ENCODE measurements at places on chromosomes 2 and 18.

- DNase-seq = no peak
These were observed 73.1 kb upstream of the CXCR4 start for GRCh38 chr2:136191041-136191440.

GRCh38 chr2:181985632-181986205, at the start of gene PPP1R1C:
Gene PPP1R1C, plus strand, starts transcription at chr2:181985853. Its CDS starts 258 bp downstream, at chr2:181986111.
- no peak for DNase-seq

DNA sequence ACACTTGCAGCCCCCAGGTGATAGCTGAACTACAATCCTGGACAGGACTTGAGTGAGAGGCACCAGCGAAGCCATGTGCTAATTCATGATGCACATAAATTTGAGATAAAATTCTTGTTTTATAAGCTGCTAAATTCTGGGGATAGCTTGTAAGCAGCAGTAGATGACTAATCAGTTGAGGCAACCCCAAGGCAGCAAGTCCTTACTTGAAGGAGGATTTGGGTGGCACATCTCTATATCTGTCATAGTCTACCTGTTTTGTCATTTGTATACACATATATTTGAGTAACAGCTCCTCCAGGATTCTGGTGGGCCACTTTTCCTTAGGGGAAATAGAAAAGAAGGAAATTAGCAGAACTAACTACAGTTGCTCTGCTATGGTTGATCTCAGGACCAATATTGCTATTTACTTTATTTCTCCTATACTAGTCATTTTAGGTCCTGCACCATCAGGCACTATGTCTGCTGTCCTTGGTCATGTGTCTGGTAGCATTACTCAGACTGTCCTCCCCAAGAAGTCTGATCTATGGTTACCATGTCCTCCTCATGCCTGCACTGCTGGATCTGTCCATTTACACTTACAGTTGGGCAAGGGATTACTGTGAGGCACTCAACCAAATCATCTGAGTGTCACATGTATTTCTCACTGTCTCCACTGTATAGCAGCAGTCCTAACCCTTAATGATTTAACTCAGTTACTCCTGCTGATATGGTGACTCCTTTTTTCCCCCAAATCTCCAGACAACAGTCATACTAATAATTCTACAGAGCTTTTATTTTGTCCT, 436.0 kb upstream of the CWC22 start:
- DNase-seq = no peak

GRCh38 chr2:27297195-27297594, 11.1 kb downstream of the UCN start:
- DNase-seq = no peak

- DNase-seq = no peak
These were observed 1.2 kb downstream of the TMEM200C start for GRCh38 chr18:5893956-5894610.

- no peak for DNase-seq
These were observed 119.5 kb downstream of the POLE4 start for GRCh38 chr2:75077909-75078308.

GRCh38 chr2:207674266-207674774, 37.1 kb upstream of the CCNYL1 start:
- no peak for DNase-seq

DNA sequence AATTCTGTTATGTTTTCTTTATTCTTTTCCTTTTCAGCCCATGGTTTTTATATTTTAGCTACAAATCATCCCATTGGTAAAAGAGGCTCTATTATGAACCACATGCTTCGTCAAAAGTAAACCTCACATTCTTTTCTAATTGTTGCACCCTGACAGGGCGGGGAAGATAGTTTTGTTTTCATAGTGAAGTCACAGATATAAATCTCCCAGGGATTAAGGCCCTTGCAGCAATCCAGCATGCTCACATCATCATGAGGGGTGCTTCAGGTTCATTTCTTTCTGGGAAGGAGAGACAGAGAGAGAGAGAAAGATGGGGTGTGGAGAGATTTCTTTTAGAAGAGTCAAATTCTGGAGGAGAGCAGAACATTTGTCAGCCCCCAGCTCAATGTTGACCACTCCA, 124.5 kb upstream of the CDC42EP3 start:
- no peak for DNase-seq

GRCh38 chr2:72837171-72837570, 11.3 kb upstream of the EXOC6B start:
- DNase-seq = no peak

GRCh38 chr2:57417007-57417406, 629.6 kb upstream of the VRK2 start:
- DNase-seq = no peak

DNA sequence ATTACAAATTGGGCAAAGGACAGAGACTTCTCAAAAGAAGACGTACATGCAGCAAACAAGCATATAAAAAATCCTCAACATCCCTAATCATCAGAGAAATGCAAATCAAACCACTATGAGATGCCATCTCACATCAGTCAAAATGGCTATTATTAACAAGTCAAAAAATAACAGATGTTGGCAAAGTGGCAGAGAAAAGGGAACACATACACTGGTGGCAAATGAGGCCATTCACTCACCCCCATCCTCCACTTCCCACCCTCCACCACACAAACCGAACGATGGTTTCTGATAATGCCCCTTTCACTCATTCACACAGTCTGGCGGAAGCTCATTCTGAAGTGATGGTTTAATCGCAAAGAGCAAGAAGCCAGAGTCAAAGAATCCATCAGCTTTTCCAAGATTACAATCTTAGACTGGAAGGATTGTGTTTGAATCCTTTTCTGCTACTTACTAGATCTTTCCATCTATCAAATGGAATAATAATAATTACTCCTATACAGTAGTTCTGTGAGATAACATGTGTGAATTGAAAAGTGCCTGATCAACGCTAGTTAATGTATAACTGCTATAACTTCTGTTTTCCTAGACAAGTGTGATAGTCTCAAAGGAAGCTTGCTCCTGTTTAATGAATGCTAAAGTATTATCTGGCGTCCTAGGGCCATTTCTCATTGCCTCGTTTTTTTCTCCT, 16.9 kb upstream of the CD28 start:
- DNase-seq = no peak

GRCh38 chr18:73617981-73618380, 529.7 kb downstream of the FBXO15 start:
- no peak for DNase-seq

GRCh38 chr18:79379931-79380815, 15.6 kb upstream of the NFATC1 start:
- no peak for DNase-seq

DNA sequence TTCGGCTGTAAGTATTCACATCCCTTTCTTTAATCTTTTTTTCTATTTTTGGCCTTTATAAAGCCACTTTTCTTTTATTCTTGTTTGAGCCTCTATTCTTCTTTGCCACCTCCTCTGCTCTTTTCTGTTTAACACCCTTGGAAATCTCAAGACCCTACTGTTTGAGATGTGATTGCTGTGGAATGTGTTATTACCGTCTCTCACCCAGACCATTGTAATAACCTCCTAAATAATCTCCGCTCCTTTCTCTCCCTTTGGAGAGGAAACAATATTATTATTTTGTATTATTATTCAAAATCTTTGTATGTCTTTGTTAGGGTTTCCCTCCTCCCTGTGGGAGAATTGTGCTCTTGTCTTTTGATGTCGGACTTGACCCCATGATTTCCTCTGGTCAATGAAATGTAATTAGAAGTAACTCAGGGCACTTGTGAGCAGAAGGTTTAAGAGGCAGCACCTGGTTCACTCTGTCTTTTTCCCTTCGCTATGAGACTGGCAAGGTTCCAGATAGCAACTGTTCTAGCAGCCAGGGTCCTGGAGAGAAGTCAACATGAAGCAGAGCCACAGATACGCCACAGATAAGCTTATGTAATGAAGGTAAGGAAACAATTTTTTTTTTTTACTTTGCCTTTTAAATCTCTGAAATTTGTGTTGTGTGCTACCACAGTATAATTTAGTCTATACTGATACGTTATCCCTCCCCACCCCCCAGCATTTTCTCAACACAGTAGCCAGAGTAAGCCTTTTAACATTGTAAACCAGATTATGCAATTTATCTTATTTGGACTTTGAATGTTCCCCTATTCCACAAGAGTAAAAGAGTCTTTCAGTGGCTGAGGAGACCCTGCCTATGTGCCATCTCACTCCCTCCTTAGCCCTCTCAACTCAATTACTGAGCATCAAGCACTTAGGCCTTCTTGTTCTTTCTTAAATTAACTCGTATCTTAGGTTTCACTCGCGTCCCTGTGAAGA, 601.2 kb upstream of the ZNF804A start:
- no peak for DNase-seq

GRCh38 chr2:45781464-45781811, 130.0 kb downstream of the PRKCE start:
- no peak for DNase-seq

- no peak for DNase-seq
These were observed 72.5 kb downstream of the DNMT3A start for GRCh38 chr2:25269233-25269632.

DNA sequence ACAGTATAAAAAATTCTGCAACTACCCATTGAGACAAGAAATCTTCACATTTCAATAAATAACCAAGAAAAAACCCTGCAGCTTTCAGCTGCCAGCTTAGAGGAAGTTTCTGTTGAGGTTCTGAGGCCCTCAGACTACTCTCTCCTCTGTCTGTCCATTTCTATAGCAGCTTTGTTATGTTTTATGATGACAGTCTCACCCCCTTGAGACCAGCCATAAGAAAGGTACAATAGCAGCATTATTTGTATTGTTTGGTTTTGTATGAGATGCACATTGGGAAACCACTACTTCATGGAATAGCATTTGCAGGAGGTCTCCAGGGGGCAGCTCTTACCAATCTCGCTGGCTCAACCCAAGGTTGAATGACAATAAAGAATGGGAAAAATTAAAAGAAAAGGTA, 334.6 kb upstream of the VRK2 start:
- DNase-seq = no peak

GRCh38 chr2:170235860-170236679, 58.1 kb downstream of the MYO3B start:
- DNase-seq = no peak

- no peak for DNase-seq
These were observed 1.9 kb downstream of the PIEZO2 start for GRCh38 chr18:11147371-11147951.

DNA sequence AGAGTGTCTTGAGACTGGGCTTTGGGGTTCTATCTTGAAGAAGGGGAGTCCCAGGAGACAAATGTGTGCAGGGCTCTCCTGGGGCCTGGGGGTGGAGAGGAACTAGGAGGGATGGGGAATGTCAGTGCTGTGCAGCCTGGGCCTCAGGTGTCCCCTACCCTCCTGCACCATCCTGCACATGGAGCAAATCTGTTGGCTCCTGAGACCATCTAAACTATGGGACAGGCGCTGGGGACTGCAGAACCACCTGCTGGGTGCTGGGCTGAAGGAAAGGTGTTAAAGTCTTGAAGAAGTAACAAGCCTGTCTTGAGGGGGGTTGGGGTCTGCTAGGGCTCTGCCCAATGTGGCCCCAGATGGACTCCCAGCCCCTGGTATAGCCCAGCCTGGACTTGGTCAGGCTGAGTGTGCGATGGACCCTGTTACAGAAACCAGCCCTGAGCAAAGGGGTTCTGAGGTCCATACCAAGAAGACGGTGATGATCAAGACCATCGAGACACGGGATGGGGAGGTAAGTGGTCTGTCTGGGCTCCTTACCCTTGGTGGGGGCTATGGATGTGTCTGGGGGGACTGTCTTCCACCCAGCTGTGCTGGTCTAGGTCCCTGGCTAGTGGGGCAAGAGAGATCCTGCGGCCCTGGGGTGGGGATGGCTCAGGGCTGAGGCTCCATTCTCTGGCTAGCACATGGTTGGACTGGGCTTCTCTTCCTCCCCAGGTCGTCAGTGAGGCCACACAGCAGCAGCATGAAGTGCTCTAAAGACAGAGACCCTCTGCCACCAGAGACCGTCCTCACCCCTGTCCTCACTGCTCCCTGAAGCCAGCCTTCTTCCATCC, 7.3 kb downstream of the DES start:
- DNase-seq = no peak

GRCh38 chr2:43050866-43051265, 175.5 kb downstream of the ZFP36L2 start:
- DNase-seq = no peak

GRCh38 chr2:205734436-205735037, 52.2 kb downstream of the NRP2 start:
- no peak for DNase-seq

DNA sequence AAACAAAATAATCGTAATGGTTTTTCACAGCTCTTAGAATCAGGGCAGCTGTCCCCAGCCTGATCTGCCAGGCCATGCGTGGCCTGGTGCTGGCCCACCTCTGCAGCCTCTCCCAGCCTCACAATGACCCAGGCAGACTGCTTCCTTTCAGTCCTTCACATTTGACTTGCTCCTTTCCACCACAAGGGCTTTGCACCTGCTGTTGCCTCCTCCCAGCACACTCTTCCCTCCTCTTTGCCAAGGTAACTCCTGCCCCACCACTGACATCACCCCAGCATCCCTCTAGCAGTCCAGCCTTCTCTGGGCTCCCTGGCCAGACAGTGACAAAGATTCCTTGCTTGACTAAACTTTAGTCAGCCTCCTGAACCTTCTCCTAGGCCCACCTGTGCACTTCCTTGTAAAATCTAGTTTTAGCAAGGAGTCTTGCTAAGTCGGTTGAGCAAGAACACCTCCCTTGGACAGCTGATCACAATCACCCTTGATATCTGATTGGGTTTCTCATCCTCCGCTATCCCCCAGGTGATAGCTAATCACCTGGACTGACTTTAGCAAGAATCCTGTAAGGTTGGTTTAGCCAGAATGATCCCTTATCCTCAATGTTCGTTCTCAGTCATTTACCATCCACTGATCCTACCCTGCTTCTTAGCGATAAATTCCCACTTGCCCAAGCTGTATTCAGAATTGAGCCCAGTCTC, 16.2 kb upstream of the RAB11FIP5 start:
- no peak for DNase-seq

GRCh38 chr2:64105670-64106461, 38.4 kb downstream of the PELI1 start:
- DNase-seq = no peak

DNA sequence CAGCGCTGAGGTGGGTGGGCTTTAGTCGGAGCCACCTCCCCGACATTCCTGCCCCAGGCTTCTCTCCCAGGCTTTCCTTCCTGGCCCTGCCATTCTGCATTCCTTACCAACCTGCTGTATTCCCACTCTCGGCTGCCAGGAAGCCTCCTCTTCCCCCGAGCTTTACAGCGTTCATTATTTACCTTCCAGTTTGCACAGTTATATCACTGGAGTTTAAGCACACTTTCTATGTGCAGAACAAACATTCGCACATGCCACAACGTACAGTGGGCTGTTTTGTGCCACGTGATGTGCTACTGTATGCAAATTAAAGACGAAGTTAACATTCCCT, 246.3 kb downstream of the SOX11 start:
- no peak for DNase-seq

- no peak for DNase-seq
These were observed 22.1 kb downstream of the HTR2B start for GRCh38 chr2:231102772-231103171.

Measured in activated CD4-positive, alpha-beta T cell treated with anti-CD3 and anti-CD28 coated beads for 24 hours (primary cell).